ENCODE measurements at places on chromosomes 7 and 10.
A peak's percentile ranks its signal among the peaks of the same experiment; 100 is the strongest.

DNA sequence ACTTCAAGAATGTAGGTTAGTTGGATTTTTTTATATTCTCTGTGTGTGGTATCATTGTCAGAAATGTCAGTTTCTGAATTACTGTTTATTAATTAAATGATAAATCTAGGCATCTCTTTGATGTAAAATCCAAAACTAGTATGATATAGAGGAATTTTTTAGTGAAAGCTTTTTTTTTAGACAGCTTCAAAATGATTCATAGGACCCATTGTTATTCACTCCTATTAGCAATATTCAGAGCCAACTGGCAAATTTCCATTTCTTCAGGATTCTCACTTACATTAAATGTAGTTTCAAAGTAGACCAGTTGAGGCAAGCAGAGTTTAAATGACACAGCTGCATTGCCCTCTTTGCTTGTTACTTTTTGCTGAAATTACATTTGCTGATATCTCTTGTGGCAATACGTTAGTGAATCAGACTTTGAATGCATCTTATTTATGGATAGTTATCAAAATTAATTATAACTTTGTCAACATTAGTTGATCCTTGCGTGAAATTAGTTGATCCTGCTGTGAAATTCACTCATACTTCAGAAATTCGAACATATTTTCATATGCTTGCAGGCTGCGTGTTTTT lies 20.3 kb downstream of the ZNF277 start:
- DNase-seq: no peak

DNA sequence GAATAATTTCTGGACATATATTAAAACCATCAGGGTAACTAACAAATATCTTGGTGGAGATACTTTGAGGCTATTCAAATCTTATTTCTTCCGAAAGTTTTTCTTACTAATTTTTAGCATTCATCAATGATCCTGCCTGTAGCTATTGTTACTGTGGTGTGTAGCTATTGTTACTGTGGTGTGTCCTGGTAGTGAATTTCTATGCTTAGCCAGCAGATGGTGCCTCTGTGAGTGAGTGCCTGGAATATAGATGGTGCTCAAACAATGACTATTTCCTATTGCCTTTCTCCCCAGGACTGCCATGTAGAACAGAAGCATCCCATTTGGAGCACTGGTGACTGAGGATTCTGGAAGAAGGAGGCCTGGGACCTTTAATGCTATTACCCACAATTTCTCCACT lies 245.7 kb downstream of the CCSER2 start:
- no peak for DNase-seq

DNA sequence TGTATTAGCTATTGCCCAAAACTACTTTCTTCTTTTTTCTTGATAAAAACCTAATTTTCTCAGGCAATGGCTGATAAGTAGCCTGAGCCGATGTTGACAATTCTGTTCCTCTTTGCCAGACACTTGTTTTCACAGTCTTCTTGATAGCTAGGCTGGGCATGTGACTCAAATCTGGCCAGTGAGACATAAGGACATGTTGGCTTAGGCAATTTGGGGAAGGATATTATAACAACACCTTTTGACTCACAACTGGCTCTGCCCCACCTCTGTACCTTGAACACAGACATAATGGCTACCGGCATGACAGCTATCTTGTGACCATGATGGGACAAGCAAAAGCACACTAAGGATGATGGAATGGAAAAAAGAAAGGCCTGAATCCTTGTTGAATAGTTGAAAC lies 72.9 kb upstream of the GPR22 start:
- no peak for DNase-seq

- DNase-seq: no peak
Observed at GRCh38 chr10:9709849-9710248, 1307.8 kb upstream of the CELF2 start.

- DNase-seq: no peak
Observed at GRCh38 chr10:33341637-33342036, 7.2 kb upstream of the NRP1 start.

DNA sequence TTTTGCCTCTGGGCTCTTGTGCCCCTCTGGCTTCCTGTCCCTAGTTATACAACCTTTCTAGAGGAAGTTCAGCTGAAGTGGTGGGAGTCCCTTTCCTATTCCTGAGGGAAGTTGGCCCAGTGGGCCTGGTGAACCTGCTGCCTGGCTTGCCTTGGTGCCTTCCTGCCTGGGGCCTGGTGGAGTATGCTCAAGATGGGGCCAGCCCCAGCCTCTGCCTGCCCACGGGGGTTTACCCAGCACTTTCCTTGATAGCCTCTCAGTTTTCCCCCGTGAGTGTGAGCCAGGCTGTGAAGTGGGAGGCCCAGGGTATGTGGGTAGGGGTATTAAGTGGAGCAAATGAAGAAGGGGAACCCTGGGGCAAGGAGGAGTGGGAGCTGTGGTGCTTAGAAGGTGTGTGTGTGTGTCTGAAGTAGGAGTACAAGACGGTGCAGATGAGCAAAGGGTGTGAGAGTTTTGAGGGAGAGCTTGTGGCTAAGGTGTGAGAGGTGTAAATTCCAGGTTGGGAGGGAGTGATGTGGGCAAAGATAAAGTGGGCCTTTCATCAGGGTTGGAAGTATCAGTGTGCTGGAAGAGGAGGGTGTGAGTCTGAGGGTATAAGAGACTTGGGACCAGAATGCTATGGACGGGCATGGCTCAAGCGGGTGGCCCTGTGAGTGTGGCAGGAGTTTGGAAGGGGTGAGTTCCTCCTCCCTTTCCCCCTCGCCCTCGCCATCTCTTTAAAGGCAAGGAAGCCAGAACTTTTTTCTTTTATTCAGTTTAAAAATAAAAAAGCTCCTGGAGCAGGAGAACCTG lies 10.9 kb upstream of the PAX2 start:
- DNase-seq: no peak

DNA sequence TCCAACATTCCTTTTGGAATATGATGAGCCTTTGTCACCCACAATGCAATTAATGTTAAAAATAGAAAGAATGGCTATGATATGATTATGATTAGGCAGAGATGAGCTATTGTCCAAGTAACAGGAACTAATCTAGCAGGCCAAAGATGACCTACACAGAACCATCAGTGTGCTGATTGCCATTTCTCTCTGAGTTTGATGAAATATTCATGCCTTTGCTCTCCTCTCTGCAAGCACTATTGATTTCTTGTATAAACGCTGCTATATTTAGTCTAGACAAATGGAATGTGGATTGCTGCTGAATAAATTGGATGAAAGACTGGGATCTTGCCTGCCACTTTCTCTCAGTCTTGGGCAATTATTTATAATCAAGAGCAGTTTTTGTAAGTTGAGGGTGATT lies 85.4 kb downstream of the HDAC9 start:
- no peak for DNase-seq

DNA sequence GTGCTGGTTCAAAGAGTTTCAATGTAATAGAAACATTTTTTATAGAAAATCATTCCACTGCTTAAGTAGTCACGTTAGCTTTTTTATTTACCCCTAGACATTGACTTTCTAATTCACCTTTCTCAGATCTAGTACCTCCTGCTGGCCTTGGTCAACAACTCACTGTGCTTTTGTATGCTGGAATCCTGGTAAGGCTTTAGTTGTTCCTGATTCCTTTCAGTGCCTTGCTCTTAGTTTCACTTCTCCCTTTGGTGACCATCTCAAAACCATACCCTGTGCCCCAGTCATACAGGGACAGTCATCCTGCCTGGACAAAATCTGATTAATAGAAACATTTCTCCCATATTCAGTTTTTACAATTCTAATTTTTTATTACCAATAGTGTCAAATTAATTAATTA lies 130.2 kb downstream of the GPR37 start:
- no peak for DNase-seq

DNA sequence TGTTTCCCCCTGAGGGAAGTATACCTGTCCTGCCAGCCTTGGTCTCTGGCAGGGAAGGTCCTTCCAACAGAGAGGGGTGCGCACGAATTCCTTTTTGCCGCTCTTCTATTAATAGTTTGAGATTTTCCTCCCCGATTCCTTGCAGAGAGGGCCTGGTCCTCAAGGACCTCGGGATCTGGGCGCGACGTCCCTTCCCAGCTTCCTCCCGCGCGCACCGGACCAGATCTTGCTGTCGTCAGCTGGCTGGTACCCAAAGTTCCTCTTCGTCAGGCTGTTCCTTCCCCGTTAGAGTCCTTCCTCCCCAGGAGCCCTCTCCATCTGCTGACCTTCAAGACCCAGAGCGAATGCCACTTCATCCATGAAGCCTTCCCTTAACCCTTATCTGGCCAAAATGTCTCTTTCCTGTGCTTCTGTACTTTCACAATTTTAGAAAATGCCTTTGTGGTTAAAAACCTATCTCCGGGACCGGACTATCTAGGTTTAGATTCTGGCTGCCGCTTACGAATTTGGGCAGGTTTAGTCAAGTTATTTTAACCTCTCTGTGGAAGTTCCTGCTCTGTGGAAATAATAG lies 851 bp upstream of the GOT1 start:
- DNase-seq: peak; percentile 24

DNA sequence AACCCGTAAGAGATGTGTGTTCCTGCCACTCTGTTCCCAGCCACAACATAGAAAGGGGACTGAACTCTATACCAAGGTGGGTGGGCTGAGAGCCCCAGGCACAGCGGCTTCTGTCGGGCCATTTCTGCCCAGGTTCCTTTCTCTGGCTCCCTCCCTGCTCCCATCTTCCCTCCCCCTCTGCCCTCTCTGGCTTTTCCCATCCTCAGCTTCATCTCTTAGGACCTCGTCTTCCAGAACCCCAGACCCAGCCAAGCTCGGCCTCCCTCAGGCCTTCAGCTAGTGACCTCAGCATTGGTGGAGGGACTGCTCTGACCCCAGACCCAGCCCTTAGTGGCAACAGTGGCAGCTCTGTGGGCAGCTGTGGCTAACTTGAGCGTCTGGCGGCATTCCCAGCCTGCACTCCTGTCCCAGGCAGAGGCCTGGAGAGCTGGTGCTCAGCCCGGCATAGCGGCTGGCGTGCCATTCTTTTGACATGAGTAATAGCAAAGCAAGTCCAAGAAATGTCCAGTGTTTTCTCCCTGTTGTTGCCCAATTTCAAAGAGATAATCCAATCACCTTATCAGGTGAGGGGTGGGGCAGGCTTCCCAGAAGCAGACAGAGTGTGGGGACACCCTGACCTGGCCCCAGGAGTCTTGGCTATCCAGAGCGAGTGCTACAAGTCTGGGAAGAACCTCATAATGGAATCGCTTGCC lies 15.9 kb downstream of the PTPRE start:
- no peak for DNase-seq

DNA sequence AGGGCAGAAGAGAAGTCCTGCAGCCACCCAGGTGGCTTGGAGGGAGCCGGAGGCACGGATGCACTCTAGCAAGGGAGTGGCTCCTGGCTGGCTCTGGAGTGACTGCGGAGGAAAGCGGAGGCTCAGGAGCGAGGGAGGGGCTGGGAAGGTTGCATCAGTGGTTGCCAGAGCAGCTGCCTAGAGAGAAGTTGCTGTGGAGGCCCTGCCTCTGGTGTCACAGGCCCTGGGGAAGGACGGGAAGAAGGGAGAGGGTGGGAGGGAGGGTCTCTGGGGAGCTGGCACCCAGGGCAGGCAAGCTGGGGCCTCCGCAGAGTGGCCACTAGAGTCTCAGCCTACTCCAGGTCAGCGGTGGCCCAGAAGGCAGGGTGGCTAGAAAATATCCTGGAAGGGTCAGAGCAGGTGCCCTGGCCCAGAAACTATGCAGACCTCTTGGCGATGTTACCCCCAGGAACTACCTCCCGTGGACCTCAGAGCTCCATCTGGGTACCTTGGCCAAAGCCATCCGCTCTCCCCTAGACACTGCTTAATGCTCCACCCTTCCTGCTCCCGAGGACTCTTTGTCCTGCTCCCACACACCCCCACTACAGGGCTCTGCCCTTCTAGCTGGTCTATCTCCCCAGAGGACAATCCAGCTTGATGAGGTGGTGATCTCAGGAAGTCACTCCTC lies 164.3 kb downstream of the NRF1 start:
- no peak for DNase-seq

GRCh38 chr10:3426190-3426845 lies 253.7 kb upstream of the PITRM1 start:
- no peak for DNase-seq

- DNase-seq: no peak
Observed at GRCh38 chr10:17643339-17643754, 604 bp upstream of the STAM start.

DNA sequence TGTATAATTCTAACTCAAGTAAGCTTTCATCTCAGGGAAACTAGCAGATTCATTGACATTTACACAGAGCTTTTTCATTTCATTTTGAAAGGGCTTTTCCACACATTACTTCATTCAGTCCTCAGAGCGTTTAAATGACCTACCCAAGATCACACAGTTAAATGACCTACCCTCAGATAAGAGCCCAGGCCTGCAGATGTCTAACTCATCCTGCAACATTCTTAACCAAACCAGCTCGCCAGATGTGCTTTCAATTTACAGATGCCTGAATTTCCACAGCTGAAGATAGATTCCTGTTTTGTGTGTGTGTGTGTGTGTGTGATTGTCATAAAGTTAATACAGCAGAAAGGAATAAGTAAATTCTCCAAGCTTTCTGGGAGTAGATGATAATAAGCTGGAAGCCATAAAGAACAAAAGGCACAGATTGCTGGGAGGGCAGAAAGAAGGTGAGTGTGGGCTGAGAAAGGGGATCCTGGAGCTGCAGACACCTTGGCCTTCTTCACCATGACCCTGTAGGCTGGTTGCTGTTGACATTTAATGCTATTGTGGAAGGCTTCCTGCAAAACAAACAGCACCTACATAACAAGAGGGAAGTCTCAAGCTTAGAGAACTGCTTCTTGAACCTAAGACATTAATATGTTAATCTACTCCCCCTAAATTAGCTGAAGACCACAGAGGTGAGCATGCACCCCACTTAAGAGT lies 489.7 kb upstream of the CELF2 start:
- no peak for DNase-seq

DNA sequence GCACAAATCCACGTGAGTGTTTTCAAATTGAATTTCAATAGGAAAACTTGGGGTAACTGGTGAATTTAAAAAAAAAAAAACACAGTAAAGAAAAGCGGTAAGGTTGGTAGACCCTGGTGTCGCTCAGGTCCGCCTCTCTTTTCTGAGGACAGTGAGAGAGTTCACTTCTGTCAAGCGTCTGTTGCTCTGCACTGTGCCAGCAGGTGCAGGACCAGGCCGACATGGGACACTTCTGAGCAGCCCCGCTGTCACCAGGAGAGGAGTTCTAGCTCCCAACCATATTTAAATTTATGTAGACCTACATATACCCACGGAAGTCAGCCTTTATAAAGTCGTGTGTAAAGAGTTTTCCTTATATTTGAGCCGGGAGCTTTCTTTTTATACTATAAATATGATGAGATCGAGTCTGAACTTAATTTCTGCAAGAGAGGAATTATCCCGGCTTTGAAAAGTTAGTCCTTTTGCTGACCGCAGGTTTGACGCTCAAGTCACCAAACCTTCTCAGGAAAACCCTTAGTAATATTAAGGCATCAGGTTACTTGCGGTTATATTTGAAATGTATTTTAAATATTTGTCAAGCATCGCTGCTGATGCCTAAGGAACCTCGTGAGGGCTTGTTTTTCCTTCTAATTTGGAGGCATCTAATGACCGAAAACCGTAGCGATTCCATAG lies 531 bp downstream of the IKZF1 start:
- DNase-seq: no peak

Measured in DMS153 (cell line).